ENCODE measurements at places on chromosomes 6 and 20.

DNA sequence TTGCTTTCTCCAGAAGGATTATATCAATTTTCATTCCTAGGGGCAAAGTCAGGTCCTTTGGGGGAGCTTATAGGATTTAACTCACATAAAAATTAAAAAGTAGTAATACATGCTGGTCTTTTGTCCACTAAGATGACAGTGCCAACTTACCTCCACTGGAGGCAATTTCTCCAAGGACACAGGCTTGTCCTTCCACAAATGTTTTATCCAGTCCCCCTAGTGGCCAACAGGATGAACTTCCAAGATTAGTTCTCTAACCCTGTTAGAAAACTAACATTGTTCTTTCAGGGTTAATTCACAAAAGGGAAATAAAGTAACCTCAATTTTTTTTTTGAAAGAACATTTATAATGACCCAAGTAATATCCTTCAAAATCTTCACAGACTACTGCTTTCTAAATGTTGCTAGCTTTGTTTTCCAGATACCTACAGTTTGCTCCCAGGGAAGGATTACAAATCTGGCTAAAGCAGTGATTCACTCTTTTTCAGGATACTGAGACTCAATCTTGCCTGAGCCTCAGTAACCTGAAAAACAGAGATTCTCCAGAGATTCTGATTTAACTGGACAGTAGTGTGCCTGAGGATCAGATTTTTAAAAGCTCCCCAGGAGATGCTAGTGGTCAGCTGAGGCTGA is 31.7 kb upstream of the UBR2 start:
- peak; percentile 70 for DNase-seq

GRCh38 chr20:61251529-61252393 is at the start of gene CDH4:
Gene CDH4, plus strand, starts transcription at chr20:61252261.
- DNase-seq, result no peak

GRCh38 chr6:95087394-95088097 is 489.8 kb upstream of the MANEA start:
- DNase-seq, result peak; percentile 70

DNA sequence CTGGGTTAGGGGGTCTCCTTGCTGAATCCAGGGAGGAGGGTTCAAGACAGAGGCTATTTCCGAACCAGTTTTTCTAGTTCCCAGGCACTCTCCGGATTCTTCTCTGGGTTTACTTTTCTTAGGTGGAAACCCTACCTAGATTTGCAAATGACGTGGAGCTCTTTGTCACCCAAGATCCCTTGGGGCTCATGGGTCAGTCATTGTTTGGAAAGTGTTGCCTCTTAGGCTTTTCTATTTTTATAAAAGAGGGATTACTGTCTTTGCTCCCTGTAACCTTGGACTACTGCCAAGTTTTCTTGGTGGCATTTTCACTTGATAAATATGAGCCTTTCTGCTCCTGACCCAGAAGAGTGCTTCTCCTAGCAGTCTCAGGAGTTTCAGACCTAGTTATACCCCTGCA is 33.6 kb downstream of the FAM209B start:
- DNase-seq, result peak; percentile 23

- peak; percentile 84 for DNase-seq
Observed at GRCh38 chr20:62357187-62357667, 9.9 kb downstream of the LAMA5 start.

DNA sequence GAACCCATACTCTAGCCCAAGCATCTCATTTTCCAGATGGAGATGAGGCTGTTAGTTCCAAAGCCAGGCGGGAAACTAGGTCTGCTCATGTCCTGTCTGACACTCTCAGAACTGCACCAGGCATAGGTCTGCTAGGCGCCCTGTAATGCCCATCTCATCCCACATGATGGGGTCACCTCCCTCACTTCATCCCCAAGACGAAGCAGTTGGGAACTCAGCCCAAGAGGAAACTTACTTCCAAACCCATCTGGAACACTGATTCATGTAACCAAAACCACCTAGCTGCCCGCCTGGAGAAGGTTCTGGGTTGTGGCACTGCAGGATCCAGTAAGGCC is 119.4 kb upstream of the PRND start:
- DNase-seq, result no peak

DNA sequence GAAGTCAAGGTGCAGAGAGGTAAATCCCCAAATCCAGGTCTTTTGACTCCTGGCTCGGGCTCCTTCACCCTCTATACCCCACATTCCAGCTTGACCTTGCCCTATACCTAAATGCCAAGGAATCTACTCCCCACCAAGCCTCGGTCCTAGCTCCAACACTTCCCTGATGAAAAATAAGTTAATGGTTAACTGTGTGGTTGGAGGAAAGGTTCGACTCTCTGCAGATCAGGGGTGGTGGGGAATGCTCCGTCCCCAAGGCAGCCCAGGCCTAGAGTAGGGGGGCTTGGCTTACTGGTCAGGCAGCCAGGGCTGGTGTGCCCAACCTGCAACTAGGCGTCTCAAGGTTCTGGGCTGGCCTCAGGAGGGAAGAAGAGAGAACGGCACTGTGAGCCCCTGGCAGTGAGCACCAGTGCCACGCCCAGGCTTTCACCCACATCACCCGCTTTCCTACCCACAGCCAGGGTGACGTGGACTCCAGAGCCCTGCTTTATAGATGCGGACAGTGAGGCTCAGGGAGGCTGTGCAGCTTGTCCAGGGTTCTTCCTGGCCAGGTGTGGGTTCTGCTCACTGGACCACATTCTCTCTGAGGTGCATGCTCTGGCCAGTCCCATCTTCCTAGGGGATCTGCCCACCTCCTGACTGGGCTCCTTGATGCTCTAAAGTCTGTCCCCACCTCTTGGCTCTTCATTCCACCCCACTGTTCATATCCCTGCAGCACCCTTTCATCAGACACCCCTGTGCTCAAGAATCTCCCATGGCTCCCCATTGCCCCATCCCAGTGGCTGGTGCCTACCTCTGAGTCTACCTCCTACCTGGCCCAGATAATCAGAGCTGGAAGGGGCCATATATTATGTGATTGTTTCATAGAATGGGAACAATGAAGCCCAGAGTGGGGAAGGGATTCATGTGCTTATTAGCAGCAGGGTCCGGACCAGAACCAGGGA is 8.2 kb downstream of the SPDEF start:
- DNase-seq, result peak; percentile 43

DNA sequence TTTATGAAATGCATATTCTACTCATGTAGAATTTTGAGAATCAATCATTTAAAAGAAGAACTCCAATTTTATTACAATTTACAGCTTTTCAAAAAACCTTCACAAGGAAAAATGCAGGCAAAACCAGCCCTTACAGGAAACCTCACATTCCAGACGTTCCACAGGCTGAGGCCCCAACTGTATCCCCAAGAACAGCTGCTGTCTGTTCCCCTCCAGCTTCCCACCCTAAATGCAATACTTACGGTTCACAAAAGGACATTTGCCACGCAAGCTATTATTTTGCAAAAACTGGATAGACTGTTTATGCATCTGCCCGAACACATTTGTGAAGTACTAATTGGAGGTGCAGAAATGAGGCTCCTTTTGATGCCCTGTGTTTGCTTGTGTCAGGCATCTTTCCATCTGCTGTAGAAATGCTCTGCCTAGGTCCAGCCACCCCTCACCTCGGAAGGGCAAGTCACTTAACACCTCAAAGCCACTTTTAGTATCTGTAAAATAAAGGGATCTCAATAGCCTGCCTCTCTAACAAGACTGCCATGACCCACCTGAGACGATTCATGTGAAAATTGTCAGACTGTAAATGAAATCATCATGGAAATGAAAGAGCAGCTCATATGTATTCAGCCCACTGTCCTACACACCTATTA is 26.5 kb downstream of the PDE10A start:
- DNase-seq, result no peak

DNA sequence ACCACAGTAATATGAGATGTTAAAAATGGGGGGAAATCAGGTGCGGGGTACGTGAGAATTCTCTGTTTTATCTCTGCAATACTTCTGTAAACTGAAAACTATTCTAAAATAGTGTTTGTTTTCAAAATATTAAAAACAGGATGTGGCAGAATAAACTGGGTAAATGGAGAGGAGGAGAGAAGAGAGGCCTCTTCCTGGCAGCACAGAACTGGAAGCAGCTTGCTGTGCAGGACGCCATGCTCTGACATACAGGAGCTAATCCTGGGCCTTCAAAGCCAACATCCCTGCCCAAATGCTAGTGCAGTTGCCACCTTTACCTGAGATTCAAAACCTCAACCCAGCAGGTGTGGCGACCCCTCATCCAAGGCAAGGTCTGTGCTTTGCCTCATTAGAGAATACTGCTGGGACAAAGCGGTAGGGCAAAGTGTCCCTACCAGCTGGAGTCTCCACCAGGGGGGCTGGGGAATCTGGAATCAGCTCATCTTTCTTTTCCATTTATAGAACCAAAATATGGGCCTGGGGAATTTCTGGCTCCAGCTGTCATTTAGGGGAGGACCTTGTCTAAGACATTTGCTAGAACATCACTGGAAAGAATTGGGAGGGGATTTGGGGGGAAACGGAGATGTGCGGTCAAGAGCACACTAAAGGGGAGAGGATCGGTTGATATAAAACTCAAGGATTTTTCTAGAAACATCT is 67.3 kb downstream of the SCML4 start:
- no peak for DNase-seq

GRCh38 chr6:1481286-1481685 is 91.9 kb downstream of the FOXF2 start:
- DNase-seq, result no peak

GRCh38 chr20:32521780-32522525 is 63.2 kb downstream of the NOL4L start:
- DNase-seq, result peak; percentile 79

GRCh38 chr6:14693301-14694192 is 552.3 kb upstream of the JARID2 start:
- DNase-seq, result no peak

GRCh38 chr6:11263291-11263775 is 30.9 kb upstream of the NEDD9 start:
- peak; percentile 58 for DNase-seq

GRCh38 chr6:75204959-75205775 is 686 bp downstream of the COL12A1 start:
- DNase-seq, result no peak

DNA sequence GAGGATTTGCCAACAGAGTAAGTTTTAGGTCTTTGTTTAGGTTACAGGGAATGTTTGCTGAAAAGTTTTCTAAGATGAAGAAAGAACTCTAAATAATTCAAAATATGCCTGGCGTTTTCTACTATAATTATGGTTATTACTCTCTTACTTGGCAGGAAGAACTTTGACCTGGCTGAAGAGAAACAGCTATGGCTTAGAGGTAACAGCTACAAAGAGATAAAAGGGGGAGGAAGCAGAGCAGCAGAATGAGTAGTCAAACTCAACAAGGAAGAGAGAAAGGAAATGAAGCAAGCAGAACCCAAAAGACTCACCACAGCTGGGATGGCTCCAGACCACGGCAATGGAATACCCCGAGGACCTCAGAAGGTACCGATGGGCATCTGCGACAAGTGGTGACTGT is 95.6 kb downstream of the KIF16B start:
- no peak for DNase-seq

DNA sequence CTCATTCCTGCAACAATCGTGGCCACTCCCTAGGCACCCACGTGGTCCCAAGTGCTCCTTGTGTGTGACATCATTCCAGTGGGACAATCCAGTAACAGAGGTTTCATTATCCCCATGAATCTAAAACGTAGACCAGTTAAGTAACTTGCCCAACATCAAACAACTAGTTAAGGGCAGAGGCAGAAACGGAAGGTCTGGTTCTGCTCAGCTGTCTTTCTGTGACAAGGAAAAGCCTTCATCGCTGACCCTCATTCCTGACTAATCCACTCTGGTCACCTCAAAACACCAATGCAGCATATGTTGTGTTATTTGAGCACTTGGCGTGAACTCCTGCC is 261.4 kb upstream of the JARID2 start:
- DNase-seq, result no peak

DNA sequence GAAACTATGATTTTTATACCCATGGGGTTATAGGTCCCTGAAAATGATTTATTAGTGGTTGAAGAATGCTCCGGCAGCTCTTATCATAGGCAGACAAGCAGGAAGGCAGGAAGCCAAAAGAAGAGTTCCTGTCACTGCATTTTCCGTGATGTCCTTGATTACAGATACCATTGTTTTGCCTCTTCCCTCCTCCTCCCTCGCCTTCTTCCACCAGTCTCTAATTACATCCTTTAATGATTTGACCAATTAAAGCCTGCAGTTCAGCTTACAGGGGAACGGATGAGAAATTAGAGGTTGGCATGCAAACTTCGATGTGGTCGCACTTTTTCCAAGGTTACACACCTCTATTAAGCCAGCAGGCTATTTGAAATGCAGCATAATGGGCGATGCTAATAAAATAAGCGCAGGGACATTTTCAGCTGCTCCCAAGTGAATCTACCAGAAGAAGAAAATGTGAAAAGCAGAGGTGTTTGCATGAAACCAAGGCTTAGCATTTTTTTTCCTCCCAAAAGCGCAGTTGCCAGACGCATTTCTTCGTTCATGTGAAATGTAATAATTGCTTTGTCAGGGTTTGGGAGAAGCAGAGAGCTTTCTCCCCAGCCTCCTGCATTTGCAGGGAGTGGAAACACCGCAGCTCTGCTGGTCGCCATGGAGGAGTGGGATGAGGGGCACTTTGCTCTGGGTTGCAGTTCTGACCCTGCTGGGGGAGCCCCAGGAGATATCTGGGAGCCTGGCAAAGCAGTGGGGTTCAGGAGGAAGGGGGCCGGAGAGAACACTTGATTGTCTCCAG is 6.0 kb downstream of the NOX3 start:
- DNase-seq, result no peak

DNA sequence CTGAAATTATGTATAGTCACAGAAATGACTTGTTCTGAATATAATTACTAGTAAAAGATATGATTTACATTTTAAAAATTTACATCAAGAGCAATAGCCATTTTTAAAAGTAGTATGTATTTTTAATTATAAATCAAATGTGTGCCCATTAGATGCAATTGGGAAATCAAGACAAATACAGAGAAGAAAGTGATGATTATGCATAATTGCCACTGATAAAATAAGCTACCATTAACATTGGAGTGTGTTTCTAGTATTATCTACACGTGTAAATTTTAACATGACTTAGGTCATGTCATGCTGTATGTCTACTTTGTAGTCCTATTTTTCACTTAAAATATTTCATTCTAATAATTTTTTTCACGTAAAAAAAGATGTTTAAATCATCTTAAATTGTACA is 22.8 kb upstream of the MEI4 start:
- no peak for DNase-seq

- DNase-seq, result no peak
Observed at GRCh38 chr20:21632735-21633053, 72.8 kb upstream of the PAX1 start.

- no peak for DNase-seq
Observed at GRCh38 chr20:58457083-58457695, 58.0 kb downstream of the APCDD1L start.

GRCh38 chr6:81818901-81819361 is 66.5 kb upstream of the TENT5A start:
- no peak for DNase-seq

DNA sequence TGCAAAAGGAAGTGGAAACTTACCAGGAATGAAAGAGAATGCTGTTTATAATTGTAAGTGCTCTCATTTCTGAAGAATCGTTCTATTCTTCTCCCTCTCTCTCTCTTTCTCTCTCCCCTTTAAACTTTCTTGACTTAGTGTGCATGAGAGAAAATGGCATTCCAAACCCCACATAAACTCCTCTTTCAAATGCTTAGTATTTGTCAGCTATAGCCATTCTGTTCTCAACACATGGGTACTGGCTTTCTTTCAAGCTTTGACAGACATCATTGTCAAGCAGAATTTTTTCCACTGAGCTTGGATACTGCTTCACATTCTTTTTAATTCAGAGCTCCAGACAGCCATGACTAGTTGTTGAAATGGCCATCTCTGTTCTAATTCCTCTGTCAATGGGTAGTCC is 51.1 kb upstream of the PREP start:
- no peak for DNase-seq

Data from HT-29 (cell line).